RWPE1 (cell line): ENCODE measurements at places on chromosomes 3 and 15.

DNA sequence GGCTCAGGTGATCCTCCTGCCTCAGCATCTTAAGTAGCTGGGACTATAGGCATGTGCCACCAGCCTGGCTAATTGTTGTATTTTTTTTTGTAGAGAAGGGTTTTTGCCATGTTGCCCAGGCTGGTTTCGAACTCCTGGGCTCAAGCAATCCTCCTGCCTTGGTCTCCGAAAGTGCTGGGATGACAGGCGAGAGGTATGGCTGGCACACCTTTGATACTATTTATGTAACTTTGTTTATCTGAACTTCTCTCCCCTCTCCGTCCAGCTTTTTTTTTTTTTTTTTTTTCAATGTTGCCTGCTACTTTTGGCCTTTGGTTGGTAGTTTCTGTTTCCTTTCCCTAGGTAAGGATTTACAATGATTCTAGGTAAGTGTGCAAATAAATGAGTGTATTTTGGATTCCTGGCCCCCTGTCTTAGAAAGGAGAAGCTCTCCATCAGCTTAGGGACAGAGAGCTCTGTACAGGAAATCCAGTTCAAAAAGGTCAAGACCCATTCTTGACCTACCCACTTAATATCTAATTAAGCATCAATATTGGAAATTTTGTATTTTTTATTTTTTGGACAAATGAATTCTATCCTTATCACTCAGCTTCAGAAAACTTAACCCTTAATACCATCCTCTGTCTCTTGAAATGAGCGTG lies 6.8 kb downstream of the ARL6IP5 start:
- no peak for DNase-seq

DNA sequence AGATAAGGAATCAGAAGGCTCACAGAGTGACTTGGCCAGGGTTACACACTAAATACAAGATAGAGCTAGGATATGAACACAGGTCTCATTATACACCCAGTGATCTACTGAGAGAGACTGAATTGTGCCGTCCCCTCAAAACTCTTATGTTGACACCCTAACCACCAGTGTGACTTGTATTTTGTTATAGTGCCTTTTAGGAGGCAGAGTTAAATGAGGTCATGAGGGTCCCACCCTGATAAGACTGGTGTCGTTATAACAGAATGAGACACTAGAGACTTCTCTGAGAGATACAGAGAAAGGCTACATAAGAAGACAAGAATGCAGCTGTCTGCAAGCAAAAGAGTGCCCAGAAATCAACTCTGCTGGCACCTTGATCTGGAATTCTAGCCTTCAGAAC lies 12.6 kb downstream of the KPNA1 start:
- no peak for DNase-seq

GRCh38 chr3:43949594-43949993 lies 258.9 kb downstream of the ABHD5 start:
- DNase-seq = no peak

DNA sequence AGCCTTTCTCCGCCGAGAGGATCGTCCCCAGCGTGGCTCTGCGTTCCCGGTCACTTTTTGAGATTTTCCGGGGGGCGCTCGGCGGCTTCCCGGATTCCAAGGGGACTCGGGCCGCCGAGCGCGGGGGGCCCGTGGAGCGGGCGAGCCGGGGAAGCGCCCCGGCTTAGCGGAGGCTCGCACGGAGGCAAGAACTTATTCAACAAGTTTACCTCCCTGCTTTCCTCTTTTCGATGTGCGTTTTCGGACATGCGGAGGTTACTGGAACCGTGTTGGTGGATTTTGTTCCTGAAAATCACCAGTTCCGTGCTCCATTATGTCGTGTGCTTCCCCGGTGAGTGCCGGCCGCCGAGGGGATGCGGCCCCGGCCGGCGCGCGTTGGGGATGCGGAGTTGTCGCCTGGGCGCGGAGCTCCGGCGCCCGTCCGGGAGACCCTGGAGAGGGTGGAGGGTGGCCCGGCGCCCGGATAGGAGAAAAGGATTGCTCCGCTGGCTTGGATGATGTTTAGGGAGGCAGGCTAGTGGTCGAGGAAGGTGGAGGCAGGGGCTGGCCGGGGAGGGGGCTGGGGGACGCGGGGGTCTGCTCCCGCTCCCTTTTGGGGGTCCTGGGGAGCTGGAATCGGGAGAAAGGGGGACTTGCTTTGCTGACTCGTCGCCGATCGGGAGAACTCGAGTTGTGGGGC lies 810 bp downstream of the PTPRG start:
- DNase-seq = no peak

DNA sequence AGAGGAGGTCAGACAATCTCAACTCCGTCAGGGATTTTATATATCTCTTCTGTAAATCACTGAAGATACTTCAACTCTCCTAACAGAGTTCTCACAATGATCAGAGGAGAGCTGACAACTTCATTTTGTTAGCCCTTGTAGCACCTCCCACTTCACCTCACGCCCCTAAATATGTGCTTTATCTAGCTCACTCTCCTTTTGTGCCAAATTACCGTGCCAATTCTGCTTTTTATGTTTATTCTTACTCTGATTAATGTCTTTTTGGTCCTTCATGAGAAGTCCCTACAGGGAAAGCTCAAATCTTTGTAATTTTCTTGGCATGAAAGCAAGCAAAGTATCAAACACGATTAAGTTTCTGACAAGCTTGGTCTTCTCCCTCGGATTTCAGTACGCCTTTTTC lies 636.1 kb upstream of the NAALADL2 start:
- no peak for DNase-seq

DNA sequence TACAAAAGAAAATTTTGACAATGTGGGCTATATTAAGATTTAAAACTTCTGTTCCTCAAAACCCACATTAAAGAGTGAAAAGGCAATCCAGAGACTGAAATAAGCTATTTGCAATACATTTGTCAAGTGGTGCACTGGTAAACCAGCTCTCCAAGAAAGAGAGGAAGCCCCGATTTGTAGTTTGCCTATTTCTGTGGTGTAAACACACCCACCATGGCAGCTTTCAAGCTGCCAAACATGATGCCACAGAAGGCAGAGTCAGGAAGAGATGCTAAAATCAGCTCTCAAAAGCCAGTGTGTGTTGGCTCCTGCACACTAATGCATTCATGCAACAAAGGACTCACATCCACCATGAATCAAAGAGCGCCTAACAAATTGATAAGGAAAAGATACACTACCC lies 17.5 kb downstream of the RFTN1 start:
- no peak for DNase-seq

DNA sequence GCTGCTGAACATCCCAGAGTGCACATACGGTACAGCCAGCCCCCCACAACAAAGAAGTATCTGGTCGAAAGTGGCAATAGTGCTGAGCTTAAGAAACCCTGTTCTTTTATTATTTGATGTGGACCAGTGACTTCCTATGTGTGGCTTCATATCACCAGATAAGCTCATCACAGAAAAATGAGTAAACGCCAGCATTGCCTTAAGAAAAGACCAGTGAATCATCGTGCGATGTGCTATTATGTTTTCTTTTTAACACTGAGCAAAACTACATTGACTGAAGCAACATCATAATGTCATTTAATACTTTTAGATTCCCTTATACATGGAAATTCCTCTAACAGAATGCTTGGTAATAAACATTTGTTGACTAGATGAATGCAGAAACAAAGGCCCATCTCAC lies 45.2 kb upstream of the ARRDC4 start:
- no peak for DNase-seq

DNA sequence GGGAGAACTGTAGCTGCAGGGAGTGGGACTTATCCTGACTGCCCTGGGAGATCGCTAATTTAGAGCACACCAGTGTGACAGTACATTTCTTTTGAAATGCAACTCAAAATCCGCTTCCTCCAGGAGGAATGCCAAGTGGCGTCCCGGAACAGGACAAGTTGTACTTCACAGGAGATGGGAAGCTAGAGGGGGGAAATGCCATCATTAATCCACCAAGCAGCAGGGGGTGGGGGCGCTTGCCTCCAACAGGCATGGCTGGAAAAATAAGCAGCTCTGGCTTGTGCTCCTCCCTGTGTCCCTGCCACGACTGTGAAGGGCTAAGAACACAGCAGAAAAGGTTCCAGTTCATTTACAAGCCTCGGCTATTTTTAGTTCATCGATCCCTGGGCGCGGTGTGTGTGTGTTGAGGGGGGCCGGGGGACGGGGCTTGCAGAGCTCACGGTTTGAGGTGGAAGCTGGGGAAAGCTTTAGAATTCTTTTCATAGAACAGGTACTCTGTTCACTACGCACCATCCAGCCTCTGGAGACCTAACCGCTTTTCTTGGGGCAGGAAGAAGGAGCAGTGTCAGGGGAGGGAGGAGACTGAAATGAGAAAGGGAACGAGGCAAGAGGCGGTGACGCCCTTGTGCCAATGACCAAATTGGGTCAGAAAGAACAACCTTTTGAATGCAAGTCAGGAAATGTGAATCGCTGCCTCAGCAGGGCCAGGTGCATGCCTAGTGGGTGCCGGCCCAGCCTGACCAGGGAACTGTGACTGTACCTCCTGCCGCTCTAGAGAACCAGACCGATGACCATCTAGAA lies 51.8 kb upstream of the DGKG start:
- DNase-seq = no peak

DNA sequence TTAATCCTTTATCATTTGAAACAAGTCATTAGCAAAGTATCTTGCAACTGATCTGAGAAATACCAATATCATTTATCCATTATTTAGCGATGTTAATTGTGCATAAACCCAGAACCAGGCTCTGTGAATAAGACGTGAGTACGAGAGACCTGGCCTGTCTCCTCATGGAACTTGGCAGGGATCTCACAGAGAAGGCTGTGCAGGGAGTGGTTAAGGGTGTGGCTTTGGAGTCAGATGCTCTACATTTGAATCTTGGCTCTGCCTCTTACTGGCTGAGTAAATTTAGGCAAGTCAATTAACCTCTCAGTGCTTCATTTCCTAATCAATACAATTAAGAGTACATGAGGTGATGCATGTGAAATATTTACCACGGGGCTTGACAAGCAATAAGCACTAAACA lies 39.9 kb upstream of the TBL1XR1 start:
- DNase-seq = no peak

- DNase-seq = no peak
Measured at GRCh38 chr3:111684640-111685039, 89.5 kb upstream of the ZBED2 start.

DNA sequence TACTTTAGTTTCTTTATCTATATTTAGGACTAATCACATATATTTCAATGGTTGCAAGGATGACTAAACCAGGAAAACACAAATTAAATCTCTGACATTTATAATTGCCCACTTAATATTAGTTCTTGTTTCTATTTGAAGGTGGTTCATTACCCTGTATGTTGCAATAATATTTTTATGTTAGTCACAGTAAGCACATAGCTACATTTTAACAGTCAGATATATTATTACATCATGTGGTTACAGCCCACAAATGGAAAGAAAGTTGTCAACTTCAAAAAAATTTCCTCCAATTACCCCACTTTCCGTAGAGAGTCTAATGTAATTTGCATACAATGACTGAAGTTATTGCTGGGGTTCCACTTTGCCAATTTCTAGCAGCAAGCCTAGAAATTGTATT lies 114.6 kb downstream of the TUSC7 start:
- no peak for DNase-seq

- DNase-seq = no peak
Measured at GRCh38 chr3:194272221-194272620, 78.9 kb downstream of the CPN2 start.

GRCh38 chr3:32662647-32663046 lies 22.3 kb upstream of the CNOT10 start:
- no peak for DNase-seq

DNA sequence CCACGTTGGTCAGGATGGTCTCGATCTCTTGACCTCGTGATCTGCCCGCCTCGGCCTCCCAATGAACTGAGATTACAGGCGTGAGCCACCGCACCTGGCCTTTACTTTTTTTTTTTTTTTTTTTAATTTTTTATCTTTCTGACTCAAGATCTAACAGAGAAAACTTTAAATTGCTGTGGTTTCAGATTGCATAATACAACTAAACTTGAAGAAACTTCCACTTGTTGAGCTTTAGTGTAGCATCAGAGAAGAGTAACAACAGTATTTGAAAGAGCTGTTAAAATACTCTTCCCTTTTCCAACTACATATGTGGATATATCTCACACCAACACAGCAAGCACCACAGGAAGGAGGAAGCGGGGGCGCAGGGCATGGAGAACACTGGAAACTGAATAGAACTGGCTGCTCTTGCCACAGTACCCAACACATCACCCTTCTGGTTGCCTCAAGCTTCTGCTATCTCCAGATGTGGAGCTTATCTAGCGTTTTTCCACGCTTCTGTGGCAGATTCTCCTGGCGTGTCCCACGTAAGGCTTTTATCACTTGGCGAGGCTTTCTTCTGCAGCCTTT lies 45.4 kb downstream of the MAP6D1 start:
- DNase-seq = no peak

DNA sequence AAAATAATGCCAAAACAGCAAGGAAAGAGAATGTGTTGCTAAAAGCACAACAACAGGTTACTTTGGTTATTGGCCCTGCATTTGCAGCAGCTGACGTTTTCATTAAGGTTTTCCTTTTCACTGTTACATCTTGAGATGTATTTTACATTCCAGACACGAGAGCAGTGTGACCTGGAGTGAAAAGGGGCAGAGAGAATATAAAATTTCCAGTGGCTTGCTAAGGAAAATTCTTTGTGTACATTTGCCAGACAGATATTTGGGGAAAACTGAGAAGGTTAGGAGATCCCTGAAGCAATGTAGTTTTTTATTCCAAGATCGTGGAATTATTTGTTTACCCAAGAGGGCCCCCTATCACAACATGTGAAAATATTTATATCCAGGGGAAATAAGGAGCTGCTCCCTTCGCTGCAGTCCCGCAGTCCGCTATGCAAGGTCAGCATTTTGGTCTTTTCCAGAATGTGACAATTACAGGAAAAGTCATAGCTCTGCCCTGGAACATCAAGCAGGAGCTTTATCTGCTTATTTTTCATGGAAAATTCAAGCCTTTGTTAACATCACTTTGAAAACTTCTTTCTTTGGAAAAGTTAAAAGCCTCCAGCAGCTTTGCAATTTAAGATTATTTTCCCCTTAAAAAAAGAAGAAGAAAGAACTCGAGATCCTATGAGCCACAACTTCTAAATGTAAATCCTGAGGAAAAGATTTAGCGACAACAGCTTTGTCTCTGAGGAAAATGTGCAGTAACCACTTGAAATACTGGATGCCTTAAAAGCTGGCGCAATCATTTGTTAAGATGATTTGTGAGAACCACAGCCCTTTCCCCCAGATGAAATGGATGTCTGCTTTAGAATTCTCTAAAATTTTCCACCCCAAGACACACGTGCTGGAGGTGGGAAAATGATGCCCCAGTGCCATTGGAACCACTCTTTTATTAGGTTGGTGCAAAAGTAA lies 256.4 kb upstream of the TPM1 start:
- DNase-seq = no peak

DNA sequence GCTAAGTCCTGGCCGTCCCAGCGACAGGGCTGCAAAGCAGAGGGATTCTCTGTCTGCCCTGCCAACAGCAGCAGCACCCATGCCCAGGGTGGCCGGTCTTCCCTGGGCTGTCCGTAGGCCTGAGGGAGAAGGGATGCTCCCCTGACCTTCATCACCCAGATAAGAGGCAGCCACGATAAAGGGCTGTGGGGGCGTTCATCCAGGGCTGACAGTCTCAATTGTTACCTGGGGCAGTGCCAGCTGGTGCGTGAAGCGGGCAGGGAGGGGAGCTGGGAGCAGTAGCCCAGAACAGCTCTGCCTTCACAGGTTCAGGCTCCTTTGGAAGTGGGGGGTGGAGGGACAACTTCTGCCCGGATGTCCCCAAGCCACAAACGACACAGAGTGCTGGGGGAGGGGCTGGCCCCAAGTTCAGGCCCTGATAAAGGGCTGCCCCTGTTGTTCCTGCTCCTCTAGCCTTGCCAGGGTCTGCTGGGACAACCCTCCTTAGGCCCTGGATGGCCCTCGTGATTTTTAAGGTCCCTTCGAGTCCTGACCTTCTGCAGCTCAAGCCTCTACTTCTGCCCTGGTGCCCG lies 94.7 kb downstream of the RAB11A start:
- DNase-seq = no peak
